ENCODE measurements at places on chromosomes 12 and 14. TPM values are rescaled to one million over a fixed set of nuclear protein-coding genes. Genes with fewer than 3 reads are reported as not detected.

Gene DLK1
- total RNA-seq: not detected

Gene ACOT6
- not detected for total RNA-seq

Gene STYK1
- 8.4 TPM for total RNA-seq

Gene INSM2
- total RNA-seq: not detected

Gene AMHR2
- not detected for total RNA-seq

DNA sequence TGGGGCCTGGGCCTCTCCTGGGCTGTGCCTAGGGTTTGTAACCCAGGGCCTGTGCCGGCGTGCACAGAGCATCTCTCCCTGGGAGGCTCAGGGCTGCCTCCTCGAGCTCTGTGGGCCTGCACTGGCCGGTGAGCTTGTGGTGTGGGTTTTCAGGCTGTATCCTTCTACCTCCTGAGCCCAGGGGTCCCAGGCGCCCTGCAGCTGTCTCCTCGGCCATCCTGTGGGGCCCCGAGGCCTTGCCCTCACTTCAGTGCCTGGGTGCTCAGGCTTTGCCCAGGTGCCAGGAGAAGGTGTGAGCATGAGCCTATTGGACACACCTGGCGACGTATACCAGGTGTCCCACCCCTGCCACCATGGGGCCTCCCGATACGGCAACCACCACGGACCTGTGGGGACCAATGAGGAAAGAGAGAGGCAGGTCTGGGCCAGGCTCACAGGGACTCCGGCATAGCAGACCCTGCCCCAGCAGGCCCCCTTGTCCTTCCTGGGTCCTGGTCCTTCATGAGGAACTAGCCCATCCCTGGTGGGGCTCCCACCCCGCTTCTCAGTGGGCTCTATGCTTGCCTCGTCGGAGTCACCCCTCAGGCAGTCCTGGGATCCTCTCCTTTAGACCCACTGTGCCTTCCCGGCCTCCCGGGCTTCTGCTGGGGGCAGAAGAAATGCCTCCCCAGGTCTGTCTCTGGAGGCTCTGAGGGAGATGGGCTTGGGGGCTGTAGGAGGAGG, 400.2 kb downstream of the TMEM121 start:
- peak; percentile 7 for DNase-seq
- H3K27me3 ChIP-seq: no peaks in the 10 kb centered on the region
- no peak overlapping the region for H3K4me3 ChIP-seq
- no peak overlapping the region for H3K27ac ChIP-seq
- H3K36me3 ChIP-seq: no peaks in the 10 kb centered on the region

DNA sequence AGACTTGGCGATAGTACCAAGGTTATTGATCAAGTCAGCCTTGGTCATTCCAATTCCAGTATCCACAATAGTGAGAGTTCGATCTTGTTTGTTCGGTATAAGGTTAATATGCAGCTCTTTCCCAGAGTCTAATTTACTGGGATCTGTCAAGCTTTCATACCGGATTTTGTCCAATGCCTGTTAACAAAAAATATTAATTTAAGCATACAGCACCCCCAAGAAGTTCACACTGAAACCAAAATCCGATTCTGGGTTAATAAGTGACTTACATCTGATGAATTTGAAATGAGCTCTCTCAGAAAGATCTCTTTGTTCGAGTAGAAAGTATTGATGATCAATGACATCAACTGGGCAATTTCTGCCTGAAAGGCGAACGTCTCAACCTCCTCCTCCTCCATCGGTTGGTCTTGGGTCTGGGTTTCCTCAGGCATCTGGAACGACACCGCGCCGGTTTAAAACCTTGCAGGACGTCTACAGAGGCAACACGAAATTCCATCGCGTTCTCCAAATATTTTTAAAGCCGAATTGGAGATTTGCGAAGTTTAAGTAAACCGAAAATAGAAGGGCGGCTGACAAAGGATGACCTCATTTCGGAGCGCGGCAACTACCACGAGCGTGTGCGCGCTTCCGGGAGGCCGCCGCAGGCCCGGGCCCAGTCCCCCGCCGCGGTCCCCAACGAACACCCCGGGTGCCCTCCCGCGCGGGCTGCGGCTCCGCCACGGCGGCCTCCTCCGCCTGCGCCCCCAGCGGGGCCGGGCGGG, 716 bp downstream of the HSP90AA1 start:
- peak overlapping the region; percentile 100 for H3K27ac ChIP-seq
- H3K4me1 ChIP-seq: peaks cover 37% of the 10 kb centered on the region
- H3K27me3 ChIP-seq: no peaks in the 10 kb centered on the region
- peak overlapping the region; percentile 94 for H3K4me3 ChIP-seq

DNA sequence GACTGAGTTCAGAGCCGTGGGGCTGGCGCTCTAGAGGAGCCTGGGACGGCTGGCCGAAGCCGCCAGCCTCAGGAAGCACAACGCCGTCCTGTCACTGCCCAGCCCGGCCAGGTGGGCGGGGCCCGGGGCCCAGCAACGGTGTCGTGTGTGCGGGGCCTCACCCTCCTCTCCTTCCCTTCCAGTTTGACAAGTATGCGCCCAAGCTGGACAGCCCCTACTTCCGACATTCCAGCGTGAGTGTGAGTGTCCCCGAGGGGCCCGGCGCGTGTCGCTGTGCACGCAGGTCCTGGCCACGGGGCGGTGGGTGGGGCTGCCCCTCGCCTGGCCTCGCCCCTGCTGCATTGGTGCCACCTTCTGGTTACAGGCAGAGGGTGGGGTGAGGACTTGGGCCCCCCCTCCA, 38.3 kb downstream of the LRCOL1 start:
- H3K4me1 ChIP-seq: no peaks in the 10 kb centered on the region
- no peak overlapping the region for H3K4me3 ChIP-seq
- H3K27me3 ChIP-seq: no peaks in the 10 kb centered on the region
- no peaks in the 10 kb centered on the region for H3K36me3 ChIP-seq
- H3K27ac ChIP-seq: no peak overlapping the region

DNA sequence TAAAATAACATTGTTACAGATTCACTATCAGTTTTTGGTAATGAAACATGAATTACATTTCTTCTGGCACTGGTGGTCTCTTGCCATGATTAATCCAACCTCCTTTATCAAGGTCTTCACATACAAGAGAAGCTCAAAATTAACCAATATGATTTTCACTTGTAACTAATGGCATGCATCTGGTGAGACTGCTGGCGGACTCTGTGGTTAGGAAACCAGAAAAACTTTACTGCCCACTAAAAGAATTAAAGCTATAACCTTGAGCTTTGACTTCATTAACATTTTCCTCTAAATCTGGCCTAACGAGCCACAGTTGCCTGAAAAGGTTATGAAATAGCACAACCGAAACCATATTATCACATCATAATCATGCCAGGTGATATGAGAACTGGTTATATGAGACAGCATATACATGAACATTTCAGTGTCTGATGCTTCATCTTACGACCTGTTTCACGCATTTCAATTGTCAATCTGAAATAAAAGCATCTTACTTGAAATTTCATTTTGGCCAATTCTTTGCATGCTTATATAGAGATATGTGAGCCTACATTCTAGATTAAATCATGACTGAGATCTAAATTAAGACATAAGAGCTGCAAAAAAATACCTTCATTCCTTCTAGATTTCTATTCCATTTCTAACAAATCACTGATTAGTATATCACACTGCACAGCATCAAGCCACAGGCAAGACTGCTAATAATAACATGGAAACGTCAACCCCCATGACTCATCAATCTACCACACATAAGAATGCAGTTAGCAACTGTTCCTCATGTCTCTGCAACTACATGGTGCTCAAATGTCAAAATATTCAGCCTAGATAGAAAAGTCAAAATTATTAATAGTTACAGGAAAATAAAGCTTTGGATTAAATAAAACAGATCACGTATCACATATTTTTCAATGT, 89.3 kb downstream of the OSBPL8 start:
- H3K27me3 ChIP-seq: no peaks in the 10 kb centered on the region
- H3K4me1 ChIP-seq: peaks cover 5% of the 10 kb centered on the region
- no peak for DNase-seq
- H3K27ac ChIP-seq: no peak overlapping the region
- no peak overlapping the region for H3K4me3 ChIP-seq

GRCh38 chr12:26762186-26762585, 70.8 kb downstream of the ITPR2 start:
- no peaks in the 10 kb centered on the region for H3K4me1 ChIP-seq
- DNase-seq: no peak
- no peak overlapping the region for H3K27ac ChIP-seq

GRCh38 chr14:80942191-80942600, 658 bp upstream of the CEP128 start:
- H3K4me3 ChIP-seq: peak overlapping the region; percentile 80
- DNase-seq: no peak
- no peaks in the 10 kb centered on the region for H3K27me3 ChIP-seq
- H3K4me1 ChIP-seq: peaks cover 11% of the 10 kb centered on the region

DNA sequence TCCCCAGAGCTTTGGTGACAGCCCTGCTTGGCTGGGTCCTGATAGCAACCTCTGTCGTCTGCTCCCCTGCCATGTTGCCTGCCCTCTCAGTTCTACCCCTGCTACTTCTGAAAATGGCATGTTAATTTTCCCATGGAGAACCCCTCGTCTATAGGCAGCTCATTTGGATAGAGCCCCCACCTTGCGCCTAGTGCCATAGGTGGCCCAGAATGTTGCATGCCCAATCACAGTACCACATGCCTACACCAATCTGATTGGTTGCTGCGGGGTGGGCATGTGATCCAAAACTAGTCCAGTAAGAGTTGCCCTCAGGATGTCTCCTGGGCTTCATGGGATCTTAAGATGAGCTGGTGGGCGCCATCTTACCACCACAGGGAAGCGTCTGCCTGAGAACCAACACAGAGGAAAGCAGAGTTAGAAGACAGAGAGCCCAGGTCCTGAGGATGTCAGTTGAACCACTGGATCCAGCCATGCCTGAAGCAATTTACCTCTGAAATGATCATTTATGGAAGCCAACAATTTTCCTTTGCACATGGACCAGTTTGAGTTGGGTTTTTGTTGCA, 85.7 kb downstream of the PAPOLA start:
- peaks cover 68% of the 10 kb centered on the region for H3K27me3 ChIP-seq
- DNase-seq: no peak
- no peak overlapping the region for H3K4me3 ChIP-seq
- H3K27ac ChIP-seq: no peak overlapping the region
- H3K36me3 ChIP-seq: no peaks in the 10 kb centered on the region

DNA sequence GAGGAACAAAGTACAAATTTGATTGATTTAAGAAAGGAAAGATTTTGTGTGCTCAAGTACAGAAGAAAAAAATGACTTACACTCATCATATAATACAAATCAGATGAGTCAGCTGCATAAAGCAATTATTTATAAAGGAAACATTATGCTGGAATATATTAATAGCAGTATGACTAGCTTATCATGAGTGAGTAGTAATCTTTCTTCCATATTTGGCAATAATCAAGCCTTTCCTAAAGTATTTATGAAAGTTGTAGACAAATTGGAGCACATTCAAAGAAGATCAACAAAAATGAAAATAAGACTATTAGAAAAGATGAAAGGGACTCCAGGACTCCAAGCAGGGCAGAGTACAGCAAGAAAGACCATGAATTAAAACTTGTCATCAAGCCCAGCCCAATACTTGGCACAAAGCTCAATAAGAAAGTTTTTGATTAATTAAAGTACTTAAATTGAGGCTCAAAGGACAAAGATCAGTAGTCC, 32.8 kb downstream of the CCER1 start:
- H3K27me3 ChIP-seq: no peaks in the 10 kb centered on the region
- H3K4me3 ChIP-seq: no peak overlapping the region
- H3K4me1 ChIP-seq: peaks cover 9% of the 10 kb centered on the region

DNA sequence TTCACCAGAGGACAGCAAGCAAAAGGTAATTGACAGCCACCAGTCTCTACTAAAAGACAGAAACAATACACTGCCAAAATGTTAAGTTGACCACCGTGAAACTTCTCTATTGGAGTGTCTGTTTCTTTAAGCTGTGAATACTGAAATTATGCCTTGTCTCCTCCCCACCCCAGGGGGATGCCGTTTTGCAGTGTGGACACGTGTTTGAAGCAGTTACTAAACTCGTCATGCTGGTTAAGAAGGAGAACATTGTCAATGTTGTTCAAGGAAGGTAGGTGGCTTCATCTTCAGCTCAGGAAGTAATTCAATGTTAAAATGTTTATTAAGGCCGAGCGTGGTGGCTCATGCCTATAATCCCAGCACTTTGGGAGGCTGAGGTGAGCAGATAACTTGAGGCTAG, 32.8 kb downstream of the KCTD10 start:
- H3K4me3 ChIP-seq: no peak overlapping the region
- no peaks in the 10 kb centered on the region for H3K36me3 ChIP-seq
- no peak for DNase-seq

GRCh38 chr12:124750787-124751471, 112.7 kb downstream of the SCARB1 start:
- no peaks in the 10 kb centered on the region for H3K27me3 ChIP-seq
- no peak for DNase-seq
- no peak overlapping the region for H3K27ac ChIP-seq

DNA sequence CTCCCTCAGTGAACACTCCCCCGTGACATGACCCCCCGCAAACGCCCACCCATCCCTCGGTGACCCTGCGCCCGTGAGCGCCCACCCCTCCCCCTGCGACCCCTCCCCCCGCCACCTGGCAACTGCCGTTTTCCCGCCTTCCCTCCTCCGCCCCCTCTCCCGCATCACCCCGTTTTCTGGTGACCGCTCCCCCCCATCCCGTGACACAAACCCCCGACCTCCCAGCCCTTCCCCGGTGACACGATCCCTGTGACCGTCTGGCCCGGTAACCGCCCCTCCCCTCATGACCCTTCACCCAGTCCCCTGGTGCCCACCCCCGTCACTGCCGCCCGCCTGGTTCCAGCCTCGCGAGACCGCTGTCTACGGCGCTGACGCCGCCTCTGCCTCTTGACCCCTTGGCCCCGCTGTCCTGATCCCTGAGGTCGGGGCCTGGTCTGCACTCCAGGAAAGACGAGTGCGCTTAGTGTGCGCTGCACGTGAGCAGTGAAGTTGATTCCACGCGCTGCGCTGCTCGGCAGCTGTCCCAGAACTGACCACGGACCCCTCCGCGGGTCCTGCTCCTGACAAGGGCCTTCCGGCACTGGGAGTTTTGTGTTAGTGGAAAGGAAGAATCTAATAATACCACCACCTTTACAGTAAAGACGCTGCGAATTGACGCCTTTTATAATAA, 59.4 kb downstream of the DDX51 start:
- H3K36me3 ChIP-seq: no peaks in the 10 kb centered on the region
- H3K27ac ChIP-seq: peak overlapping the region; percentile 95
- DNase-seq: peak; percentile 74
- H3K27me3 ChIP-seq: no peaks in the 10 kb centered on the region

GRCh38 chr12:108101605-108102175, 27.4 kb upstream of the WSCD2 start:
- H3K4me1 ChIP-seq: no peaks in the 10 kb centered on the region
- no peak overlapping the region for H3K4me3 ChIP-seq
- no peaks in the 10 kb centered on the region for H3K36me3 ChIP-seq
- H3K27ac ChIP-seq: no peak overlapping the region
- H3K27me3 ChIP-seq: no peaks in the 10 kb centered on the region

GRCh38 chr14:104388011-104388521, 191.5 kb upstream of the C14orf180 start:
- DNase-seq: no peak
- H3K4me3 ChIP-seq: no peak overlapping the region

All from transverse colon (tissue), 4 donors.